ENCODE measurements at places on chromosomes 7 and 10.
A peak's percentile ranks its signal among the peaks of the same experiment; 100 is the strongest.

DNA sequence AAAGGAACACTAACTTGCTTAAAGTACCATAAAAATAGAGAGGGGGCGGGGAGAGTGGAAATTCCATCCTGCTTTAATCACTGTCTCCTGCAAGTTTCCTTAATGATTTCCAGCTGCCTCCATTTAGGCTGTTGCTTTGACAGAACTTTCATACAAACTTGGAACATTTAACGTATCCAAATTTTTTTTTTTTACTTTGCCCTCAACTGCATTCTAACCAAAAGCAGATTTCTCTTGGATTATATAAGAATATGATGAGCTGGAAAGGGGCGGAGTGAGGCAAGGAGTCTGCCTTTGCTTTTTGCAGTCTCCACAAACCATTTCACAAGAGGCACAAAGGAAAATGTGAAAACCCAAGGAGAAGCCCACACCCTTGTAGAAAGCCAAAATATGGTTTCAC, 46.6 kb upstream of the COL1A2 start:
- no peak for DNase-seq

GRCh38 chr10:31604096-31604495, 285.1 kb downstream of the ZEB1 start:
- no peak for DNase-seq

- DNase-seq = no peak
Observed at GRCh38 chr10:93992400-93993030, 1.2 kb upstream of the PLCE1 start.

- DNase-seq = no peak
Observed at GRCh38 chr7:53697913-53698312, 662.5 kb downstream of the POM121L12 start.

GRCh38 chr7:148696787-148697186, 1.9 kb upstream of the CUL1 start:
- DNase-seq = no peak

DNA sequence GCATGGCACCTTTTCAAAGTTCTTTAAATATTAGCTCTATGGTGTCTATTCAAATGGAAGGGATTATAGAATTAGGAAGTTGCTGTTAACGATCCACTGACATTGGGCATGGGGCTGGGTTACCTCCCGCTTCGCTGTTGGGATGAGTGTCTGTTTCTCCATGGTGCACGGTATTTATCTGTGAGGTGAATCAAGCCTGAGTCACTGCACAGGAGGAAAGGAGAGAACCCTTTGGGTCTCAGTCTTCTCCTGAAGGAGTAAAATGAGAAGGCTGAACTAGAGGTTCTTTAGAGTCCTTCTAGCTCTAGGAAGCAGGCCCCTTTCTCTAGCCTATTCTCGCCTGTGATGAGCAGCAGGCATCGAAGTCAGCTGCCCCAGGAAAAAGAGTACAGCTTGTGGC, 7.3 kb downstream of the JCAD start:
- DNase-seq = no peak

GRCh38 chr7:76304888-76305375, 2.5 kb downstream of the HSPB1 start:
- DNase-seq = no peak

DNA sequence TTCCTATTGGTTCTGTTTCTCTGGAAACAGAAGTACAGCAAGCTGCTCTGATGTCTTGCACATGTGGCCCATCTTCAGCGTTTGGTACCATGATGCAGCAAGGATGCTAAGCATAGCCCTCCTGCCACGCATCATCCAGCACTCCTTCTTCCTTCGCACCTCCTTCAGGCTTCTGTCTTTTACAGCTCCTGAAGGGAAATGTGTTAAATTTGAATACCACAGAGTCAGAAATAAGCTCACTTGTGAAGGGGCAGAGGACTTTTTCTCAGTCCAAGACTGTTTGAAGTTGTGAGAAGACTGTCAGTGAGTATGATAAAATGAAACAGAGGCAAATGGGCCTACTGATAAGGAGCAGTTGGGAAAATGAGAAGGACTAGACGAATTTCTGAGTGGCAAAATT, 20.7 kb downstream of the TSPAN13 start:
- DNase-seq = no peak

- DNase-seq = no peak
Observed at GRCh38 chr7:98922392-98923187, 44.3 kb downstream of the TRRAP start.

DNA sequence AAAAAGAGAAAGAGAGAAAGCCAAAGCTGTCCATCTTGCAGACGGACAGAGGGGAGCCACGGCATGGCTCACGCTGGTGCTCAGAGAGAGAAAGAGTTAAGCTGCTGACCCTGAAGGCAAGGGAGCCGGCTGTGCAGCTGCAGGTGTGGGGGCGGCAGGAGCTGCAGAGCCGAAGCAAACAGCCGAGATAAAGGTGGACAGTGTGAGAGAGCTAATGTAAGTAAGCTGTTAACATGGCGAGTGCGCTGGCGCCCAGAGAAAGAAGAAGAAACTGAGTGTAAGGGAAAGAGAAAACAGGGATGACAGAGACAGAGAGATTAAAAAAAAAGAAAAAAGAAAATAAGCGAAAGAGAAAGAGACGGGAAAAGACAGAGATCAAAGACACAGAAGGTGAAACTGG, 18.2 kb downstream of the COL17A1 start:
- no peak for DNase-seq

GRCh38 chr10:7285522-7286322, 125.1 kb downstream of the SFMBT2 start:
- DNase-seq = peak; percentile 41

DNA sequence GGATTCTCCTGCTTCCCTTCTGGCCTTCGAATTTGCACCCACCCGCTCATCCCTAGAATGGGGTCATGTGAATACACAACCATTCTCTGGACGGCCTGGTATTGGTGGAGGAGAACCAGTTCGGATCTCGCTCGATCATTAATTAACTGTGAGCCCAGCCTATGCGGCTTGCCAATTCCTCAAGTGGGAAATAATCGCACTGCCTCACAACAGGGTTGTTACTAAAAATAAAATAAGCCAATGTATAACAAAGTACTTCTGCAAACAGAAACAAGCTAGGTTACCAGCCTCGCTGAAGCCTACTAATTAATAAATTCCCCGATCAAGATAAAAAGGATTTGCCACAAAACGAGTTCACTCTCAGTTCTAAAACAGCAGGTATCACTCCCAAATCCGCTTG, 16.2 kb downstream of the CTBP2 start:
- no peak for DNase-seq

GRCh38 chr7:116502201-116503096, 2.9 kb downstream of the CAV2 start:
- no peak for DNase-seq

GRCh38 chr10:128938558-128938957, 528.5 kb upstream of the MGMT start:
- no peak for DNase-seq

GRCh38 chr7:15219758-15220157, 317.2 kb upstream of the DGKB start:
- DNase-seq = no peak

GRCh38 chr7:28623105-28623730, 210.9 kb downstream of the CREB5 start:
- peak; percentile 48 for DNase-seq

DNA sequence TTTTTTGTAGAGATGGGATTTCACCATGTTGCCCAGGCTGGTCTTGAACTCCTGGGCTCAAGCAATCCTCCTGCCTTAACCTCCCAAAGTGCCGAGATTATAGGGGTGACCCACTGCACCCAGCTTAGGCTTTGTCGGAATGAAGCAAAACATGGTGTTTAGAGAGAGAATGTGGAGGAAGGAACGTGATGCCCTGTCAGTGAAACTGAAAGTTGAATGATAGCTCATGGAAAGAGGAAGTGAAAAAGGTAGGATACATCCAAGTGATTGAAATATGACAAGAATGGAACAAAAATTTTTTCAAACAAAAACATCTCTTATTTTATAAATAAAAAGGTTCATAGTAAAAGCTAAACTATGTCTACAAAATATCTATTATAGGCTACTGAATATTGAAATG, 5.9 kb downstream of the AKAP9 start:
- peak; percentile 72 for DNase-seq

DNA sequence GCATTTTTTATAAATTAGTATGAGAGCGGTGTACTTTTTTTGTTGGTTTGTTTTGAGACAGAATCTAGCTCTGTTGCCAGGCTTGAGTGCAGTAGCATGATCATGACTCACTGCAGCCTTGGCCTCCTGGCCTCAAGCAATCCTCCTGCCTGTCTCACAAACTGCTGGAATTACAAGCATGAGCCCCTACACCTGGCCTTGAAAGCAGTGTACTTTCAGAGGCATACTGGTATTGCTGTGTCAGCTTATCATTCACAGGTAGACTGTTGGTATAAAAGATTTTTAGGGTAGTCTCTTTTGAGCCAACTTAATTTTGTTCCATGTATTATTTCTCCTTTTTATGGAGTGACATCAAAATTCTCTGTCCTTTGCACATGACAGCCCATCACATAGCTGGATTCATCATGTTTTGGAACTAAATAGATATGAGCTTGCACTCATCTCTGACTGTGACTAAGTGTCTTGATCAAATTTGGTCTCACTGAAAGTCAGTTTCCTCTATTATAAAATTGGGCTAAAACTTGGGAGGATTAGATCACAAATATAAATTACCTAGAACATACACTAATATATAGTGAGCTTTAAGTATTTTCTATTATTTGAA, 12.4 kb downstream of the GNAT3 start:
- DNase-seq = peak; percentile 55

DNA sequence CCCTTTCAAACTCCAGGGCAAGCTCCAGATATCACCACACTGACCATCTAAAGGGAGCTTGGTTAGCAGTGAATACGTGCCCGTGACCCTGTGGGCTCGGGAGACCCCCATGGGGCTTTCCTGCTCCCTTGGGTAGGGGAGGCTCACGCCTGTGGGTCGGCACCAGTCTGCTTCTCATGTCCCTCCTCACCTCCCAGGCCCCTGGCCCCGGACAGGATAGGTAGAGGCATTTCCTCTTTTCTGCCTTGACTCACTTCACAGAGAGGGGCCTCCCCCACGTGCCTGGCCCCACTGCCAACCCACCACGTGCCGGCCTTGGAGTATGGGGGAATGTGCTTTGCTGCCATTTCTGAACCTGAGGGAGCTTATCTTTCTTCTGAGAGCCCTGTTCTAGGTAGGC, 131.3 kb upstream of the FAM20C start:
- DNase-seq = no peak

GRCh38 chr7:30595436-30596013, 847 bp downstream of the GARS1 start:
- DNase-seq = no peak

- DNase-seq = no peak
Observed at GRCh38 chr7:19749658-19750057, 23.8 kb downstream of the TMEM196 start.

DNA sequence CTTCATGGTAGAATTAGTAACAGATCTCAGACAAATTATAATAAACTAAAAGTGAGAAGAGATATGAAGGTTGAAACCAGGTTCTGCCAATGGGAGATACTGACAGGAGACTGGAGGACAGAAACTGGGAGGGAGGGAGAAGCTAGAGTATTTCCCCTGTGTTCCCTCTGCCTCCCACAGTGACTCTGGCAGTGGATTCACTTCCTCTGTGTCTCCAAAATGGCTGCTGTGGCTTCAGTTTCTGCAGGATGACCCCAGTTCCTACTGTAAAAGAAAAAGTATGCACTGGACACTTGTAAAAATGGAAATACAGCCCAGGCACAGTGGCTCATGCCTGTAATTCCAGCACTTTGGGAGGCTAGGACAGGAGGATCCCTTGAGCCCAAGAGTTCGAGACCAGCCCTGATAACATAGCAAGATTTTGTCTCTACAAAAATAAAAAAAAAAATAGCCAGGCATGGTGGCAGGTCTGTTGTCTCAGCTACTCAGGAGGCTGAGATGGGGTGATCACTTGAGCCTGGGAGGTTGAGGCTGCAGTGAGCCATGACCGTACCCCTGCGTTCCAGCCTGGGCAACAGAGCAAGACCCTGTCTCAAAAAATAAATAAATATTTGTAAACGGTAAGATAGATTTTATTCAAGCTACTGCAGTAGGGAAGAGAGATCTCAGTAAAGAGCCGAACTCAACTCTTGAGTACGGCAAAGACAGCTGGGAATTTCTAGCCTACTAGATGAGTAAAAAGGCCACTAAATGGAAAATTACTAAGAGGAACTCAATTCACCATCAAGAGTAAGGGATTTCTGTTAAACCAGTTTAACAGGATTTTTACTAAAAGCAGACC, 156.6 kb upstream of the TRIM24 start:
- peak; percentile 75 for DNase-seq

GRCh38 chr7:121428855-121429489, 32.9 kb upstream of the FAM3C start:
- no peak for DNase-seq

DNA sequence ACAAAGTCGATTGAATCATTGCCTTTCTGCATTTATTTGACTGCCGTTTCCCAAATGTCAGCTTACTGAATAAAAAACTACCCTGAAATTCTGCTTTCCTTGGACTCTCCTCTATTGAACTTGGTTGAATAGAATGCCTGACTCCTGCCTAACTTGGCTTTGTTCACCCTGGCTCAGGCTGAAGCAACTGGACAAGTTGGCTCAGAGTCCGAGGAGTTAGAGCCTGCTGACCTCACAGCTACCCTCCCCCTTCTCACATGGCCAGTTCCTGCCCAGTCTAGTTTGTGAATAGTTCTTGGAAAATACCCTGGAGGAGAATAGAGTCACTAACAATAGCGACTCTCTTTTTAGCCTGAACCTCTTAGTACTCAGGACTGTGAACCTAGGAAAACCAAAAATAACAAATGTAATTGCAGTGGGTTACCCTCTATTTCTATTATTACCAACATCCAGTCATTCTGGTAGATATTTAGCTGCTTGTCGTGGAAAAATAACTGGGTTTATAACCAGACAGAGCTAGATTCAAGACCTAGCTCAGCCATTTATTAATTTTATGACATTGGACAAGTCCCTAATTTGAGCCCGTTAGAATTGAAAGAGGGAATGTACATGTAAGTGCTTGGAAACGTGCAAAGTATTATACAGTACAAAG, 17.3 kb upstream of the NRBF2 start:
- DNase-seq = no peak

GRCh38 chr7:83362871-83363550, 200.3 kb upstream of the PCLO start:
- no peak for DNase-seq

DNA sequence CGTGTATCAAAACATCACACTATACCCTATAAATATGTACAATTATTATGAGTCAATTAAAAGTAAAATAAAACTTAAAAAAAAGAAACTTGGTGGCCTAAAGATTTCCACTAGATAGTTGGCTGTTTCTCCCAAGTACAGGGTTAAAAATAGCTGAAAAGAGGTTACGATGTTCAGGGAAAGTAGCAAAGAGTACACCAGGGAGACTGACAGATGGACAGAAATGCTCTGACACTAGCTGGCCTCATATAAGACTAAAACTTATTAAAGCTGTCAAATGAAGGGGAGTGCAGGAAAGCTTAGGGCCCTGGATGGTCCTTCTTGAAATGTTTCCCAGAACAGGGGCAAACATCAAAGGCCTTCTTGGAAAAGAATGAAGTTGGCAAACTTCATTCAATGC, 51.3 kb downstream of the TCAF1 start:
- DNase-seq = no peak

DNA sequence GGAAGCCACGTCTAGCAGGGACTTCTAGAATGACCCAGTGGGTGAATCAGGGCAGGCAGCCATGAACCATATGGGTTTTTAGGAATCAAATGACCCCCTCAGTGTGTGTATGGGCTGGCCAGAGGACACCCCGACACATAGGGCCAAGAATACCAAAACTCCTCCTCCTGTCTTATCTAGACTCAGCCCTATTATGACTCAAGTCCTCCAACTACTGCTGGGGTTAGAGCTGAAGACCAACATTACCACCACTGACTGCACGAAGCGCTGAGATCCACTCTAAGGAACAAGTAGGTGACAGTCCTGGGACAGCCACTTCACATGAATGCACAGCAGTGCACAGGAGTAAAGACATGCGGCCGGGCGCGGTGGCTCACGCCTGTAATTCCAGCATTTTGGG, 11.5 kb upstream of the SVOPL start:
- DNase-seq = no peak
